Right renal pelvis (tissue), 4 donors: ENCODE measurements at places on chromosomes 11 and 22.

DNA sequence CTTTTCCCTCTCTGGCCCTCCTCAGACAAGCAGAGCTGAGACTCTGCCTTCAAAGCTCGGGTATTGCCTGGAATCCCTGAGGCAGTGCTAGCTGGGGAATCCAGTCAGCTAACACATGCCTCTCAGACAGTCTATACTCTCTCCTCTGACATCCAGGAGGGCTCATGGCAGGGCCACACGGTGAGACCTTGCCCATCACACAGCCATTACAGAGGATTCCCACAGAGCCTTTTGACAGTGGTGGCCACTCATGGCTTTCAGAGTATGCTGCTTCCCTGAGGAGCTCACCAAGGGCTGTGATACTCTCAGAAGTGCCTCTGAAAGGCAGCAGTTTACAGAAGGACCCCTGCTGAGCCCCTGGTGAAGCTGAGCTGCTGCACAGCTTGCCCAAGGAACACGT lies 165.3 kb downstream of the RRAS2 start:
- DNase-seq = no peak

DNA sequence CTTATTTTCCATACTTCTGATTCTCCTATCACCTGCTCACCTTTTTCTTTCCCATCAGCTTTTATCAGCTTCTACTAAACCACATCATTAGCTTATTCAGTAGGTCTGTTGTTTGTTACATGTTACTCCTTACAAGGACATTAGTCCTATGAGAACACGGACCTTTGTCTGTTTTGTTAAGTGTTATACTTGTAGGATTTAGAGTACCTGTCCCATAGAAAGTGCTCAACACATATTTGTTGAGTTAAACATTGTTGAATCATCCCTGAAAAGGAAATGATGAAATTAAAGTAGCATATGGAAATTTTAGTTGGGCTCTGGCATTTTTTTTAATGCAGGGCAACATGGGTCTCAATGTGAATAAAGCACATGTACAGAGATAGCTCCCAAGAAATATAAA lies 222.1 kb upstream of the CARD18 start:
- no peak for DNase-seq

GRCh38 chr11:102157219-102157618 lies 47.0 kb downstream of the YAP1 start:
- no peak for DNase-seq

DNA sequence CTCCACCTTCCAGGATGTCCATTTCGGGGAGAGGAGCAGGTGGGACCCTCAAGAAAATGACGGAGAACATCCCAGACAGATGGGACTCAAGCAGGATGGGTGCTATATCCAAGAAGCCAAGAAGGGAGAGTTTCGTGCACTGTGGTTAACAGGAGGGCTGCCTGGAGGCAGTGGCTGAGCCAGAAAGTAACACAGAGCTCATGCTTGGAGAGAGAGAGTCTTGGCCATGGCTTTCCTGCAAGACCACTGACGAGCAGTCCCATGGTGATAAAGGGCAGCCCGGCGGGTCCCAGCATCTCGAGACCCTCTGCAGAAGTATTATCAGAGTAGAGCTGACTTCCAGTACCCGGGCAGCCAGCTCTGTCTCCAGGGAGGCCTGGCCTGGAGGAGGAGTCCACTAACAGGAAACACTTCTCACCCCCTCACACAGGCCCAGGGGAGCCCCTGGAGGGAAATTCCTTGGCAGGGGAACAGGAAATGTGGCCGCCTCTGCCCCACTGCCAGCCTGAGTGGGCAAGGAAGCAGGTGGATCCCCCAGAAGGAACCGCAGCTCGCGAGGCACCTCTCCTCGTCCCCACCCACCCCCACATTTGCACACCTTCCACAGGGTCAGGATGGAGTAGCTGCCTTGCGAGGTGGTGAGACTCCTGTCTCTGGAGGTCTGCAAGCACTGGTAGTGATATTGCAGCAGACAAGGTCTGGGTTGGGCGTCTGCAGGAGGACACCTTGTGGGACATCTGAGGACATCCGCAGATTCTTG lies 32.2 kb downstream of the CYTH4 start:
- no peak for DNase-seq

DNA sequence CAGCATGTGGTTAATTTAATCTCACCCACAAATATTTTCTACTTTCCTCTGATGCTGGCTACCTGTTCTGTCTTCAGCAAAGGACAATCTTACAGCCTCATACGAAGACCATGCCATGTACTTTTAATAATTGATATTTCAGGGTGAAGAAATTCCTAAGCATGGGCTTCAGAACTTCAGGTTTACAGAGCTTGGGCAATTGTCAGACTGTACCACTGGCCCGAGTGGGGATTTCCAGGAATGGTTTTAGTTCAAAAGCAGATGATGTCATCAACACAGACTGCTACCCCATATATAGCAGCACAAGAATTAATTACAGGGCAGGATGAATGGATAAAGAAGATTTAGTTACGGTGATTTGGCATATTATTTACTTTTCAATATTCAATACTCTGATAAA lies 171.8 kb downstream of the ETS1 start:
- DNase-seq = no peak

DNA sequence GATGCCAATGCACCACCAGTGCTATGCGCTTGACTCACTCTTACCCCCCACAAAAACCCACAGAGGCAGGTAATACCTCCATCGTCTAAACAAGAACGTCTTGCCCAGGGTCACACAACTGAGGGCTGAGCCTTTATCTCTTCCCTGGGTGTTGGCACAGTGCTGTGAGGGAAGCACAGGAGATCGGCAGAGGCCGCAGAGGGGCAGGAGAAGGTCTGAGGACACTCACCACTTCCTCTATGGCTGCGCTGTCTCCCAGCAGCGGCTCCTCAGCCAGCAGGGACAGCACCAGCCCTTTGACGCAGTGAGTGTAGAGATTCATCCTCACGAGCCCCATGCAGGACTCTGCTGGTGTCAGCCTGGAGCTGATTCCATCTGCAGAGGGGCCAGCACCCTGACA lies 19.9 kb downstream of the HPS4 start:
- no peak for DNase-seq

DNA sequence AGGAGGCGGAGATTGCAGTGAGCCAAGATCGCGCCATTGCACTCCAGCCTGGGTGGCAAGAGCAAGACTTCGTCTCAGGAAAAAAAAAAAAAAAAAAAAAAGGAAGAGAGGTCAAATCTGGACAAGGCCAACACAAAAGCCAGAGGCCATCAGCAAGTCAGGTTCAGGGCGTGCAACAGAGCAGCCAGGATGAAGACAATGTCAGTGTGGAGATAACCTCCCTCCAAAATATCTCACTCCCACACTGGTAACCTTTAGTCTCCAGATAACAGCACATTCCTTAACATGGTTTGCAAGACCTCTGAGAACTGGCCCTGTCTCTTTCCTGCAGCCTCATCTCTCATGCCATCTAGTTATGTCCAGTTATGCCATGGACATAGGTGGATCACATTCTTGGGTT lies 4.7 kb downstream of the CSNK2A3 start:
- DNase-seq = no peak

GRCh38 chr11:64060861-64061444 lies 25.2 kb downstream of the FLRT1 start:
- DNase-seq = no peak

GRCh38 chr11:33172996-33173395 lies 11.7 kb upstream of the CSTF3 start:
- no peak for DNase-seq

DNA sequence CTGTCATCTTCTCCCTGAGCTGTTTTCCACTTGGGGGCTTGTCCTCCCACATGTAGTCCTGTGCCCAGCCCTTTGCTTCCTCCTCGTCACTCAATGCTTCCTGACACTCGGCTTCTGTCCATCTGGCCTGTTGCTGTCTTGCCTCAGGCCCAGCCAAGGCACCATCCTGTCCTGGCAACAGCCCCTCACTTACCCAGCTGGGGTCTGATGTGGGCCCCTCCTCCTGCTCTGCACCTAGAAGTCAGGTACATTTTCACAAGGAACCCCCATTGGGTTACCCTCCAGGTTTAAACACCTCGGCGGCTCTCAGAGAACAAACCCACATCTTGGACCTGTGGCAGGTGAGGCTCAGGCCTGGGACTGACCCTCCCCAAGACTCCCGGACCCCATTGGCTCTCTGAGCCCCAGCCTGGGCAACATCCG lies 784.8 kb downstream of the TBC1D22A start:
- no peak for DNase-seq

DNA sequence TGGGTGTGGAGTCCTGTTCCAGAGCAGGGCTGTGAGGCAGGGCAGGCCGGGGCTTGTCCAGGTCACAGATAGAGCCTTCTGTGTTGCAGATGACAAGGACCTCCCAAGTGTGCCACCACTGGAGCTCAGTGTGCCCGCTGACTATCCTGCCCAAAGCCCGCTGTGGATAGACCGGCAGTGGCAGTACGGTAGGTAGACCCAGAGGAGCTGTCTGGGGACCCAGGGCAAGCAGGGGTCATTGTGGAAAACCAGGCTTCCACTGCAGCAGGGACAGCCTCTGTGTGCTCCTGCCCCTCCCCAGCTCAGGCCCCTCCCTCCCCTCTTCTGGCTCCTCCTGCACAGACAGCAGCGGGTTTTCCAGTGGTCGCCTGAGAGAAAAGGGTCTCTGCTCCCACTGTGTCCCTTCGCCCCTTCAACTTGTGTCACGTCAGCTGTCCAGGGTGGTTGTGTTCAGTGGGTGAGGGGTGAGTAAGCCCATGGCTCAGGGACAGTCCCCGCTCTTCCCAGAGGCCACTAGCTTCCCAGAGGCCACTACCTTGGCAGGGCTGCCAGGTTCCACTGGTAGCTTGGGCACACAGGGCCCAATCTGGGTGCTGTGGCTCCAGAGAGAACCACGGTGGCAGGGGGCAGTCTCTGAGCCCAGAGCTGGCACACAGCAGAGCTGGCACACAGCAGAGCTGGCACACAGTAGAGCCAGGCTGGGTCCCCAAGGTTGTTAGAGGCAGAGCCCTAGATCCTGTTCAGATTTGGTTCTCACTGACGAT lies 78.4 kb downstream of the MED15 start:
- DNase-seq = no peak

GRCh38 chr11:96013461-96014213 lies 89.7 kb upstream of the MTMR2 start:
- DNase-seq = no peak
